Activated CD4-positive, CD25-positive, alpha-beta regulatory T cell treated with anti-CD3 and anti-CD28 coated beads, Interleukin-2, amount 50 U/mL, for 24 hours (primary cell): ENCODE measurements at places on chromosomes 16 and 17.

- ATAC-seq, result no peak
Measured at GRCh38 chr16:50555952-50556673, 7.9 kb downstream of the NKD1 start.

DNA sequence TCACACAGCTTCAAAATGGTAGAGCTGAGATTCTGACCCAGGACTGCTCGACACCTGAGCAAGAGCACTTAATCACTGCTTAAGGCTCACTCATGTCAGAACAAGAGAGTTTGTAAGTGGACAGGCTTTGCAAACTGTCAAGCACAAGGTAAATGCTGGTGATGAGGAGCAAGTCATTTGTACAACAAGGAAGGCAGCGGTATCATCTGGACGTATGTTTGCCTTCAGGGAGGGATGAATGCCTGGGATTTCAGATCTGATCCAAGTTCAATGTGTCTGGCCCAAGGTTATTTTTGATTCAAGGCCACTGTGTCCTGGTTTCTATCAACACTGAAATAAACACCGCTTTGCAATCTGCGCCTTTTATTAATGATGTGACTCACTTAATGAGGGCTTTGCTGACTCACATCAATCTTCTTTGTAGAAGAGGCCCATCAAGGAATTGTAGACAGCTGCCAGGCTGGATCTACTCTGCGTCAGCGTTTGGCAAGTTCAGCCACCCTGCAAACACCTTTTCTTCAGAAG, 174.4 kb upstream of the HS3ST3A1 start:
- no peak for ATAC-seq

- ATAC-seq, result no peak
Measured at GRCh38 chr17:53942436-53942835, 119.7 kb downstream of the KIF2B start.

- no peak for ATAC-seq
Measured at GRCh38 chr17:1461198-1461944, 5.3 kb upstream of the CRK start.

DNA sequence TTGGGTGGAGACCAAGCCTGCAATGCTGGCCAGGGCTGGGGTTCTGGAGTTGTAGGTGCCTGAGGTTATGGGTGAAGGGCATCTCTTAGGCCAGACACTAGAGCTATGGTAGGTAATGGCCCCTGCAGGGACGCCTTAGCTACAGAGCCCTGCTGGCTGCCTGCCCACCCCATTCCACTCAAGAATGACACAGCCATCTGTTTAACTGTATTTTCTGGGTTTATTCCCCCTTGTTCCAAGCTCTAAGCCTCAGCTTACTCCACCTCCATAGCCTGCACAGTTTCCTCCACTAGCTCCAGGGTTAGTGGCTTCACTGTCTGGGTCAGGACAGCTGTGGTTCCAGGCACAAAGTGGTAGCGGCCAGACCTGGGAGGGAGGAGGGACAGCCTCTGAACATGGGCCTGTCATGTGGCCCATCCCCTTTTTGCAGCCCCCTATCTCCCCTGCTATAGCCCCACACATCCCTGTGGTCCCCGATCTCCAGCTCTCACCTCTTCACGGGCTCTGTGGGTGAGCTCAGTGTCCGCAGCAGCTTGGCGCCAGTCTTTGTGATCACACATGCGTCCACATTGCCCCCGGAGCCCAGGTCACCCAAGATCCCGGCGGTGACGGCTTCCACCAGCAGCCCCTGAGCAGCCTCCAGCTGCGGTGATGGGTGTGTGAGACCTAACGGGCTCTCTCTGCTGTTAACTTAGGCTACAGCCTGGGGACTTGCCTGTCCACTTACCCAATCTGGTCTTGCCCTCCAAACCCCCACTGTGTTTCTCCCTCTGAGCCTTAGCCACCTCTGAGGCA, 2.1 kb downstream of the PSMB10 start:
- no peak for ATAC-seq
